ENCODE measurements at places on chromosomes 16 and 17. TPM values are rescaled to one million over a fixed set of nuclear protein-coding genes. Genes with fewer than 3 reads are reported as not detected.

Gene LCAT
- not detected for polyA plus RNA-seq

Gene TEKT1
- not detected for polyA plus RNA-seq

Gene PIK3R6
- 24.9 TPM for polyA plus RNA-seq

Gene GHDC
- polyA plus RNA-seq, result 31.6 TPM

Gene GPS2
- 154 TPM for polyA plus RNA-seq

Gene CDRT4
- 0.71 TPM for polyA plus RNA-seq

Gene PLXDC1
- not detected for polyA plus RNA-seq

Gene GRB7
- polyA plus RNA-seq, result not detected

Gene HEATR9
- not detected for polyA plus RNA-seq

Gene HOXB13
- not detected for polyA plus RNA-seq

Gene CPHXL
- not detected for polyA plus RNA-seq

Gene CACNA1G
- polyA plus RNA-seq, result 0.03 TPM

Gene EPN3
- polyA plus RNA-seq, result not detected

Gene MAPT
- polyA plus RNA-seq, result not detected

Gene ATPAF2
- 44.0 TPM for polyA plus RNA-seq

Gene TNS4
- not detected for polyA plus RNA-seq

Gene ATP2C2
- polyA plus RNA-seq, result not detected

Gene MLST8
- 29.9 TPM for polyA plus RNA-seq

Gene ALOX12B
- polyA plus RNA-seq, result not detected

Gene ANKRD13B
- polyA plus RNA-seq, result not detected

Gene RHBDF2
- 36.9 TPM for polyA plus RNA-seq

Gene NOL3
- 3.8 TPM for polyA plus RNA-seq

Gene TAT
- not detected for polyA plus RNA-seq

Gene IGSF6
- 276 TPM for polyA plus RNA-seq

Gene TRIM47
- not detected for polyA plus RNA-seq

Gene APOBR
- 37.8 TPM for polyA plus RNA-seq

Gene RNF40
- 53.5 TPM for polyA plus RNA-seq

Gene SMIM36
- polyA plus RNA-seq, result not detected

Gene HP
- polyA plus RNA-seq, result 5.7 TPM

Gene CDH8
- not detected for polyA plus RNA-seq

Gene AXIN2
- 0.10 TPM for polyA plus RNA-seq

Gene CCL8
- polyA plus RNA-seq, result 0.17 TPM

Gene GRAPL
- 0.56 TPM for polyA plus RNA-seq

Gene OTOP3
- not detected for polyA plus RNA-seq

Gene KRT12
- polyA plus RNA-seq, result not detected

Gene PYDC1
- not detected for polyA plus RNA-seq

Gene SLC13A2
- not detected for polyA plus RNA-seq

Gene SEZ6L2
- polyA plus RNA-seq, result not detected

Gene RSL1D1
- 17.4 TPM for polyA plus RNA-seq
